ENCODE measurements at places on chromosomes 11 and 22. TPM values are rescaled to one million over a fixed set of nuclear protein-coding genes. Genes with fewer than 3 reads are reported as not detected.

The TTC28 gene
- 0.74 TPM for total RNA-seq

The STARD10 gene
- total RNA-seq, result 4.5 TPM

The IFITM1 gene
- total RNA-seq, result 1,306 TPM

The RNF215 gene
- total RNA-seq, result 9.8 TPM

The RBFOX2 gene
- 0.99 TPM for total RNA-seq

The DRD4 gene
- 0.30 TPM for total RNA-seq

Measured in activated CD4-positive, alpha-beta T cell treated with anti-CD3 and anti-CD28 coated beads, Interleukin-2, amount 10 ng/mL, durations not matched to agents 7 days and 5 days (primary cell).